Activated CD8-positive, alpha-beta memory T cell treated with anti-CD3 and anti-CD28 coated beads, Interleukin-2, amount 10 ng/mL, durations not matched to agents 7 days and 5 days (primary cell): ENCODE measurements at places on chromosomes 6 and 20.

DNA sequence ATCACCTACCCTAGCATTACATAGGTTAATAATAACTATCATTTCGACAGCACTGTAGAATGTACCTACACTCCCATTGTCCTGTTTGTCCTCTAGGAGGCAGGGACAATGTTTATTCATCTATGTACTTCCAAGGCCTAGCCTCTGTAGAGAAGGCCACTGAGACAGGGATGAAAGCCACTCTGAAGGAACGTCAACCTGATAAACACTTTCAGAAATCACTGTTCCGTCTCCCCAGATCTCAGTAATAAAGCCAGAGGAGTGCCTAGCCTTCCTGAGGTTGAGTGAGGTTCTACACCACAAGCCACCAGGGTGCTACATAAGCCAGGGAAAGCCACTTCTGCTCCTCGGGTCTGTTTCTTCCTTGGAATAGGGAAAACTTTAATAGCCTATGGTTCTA lies 44.8 kb downstream of the POPDC3 start:
- no peak for DNase-seq

DNA sequence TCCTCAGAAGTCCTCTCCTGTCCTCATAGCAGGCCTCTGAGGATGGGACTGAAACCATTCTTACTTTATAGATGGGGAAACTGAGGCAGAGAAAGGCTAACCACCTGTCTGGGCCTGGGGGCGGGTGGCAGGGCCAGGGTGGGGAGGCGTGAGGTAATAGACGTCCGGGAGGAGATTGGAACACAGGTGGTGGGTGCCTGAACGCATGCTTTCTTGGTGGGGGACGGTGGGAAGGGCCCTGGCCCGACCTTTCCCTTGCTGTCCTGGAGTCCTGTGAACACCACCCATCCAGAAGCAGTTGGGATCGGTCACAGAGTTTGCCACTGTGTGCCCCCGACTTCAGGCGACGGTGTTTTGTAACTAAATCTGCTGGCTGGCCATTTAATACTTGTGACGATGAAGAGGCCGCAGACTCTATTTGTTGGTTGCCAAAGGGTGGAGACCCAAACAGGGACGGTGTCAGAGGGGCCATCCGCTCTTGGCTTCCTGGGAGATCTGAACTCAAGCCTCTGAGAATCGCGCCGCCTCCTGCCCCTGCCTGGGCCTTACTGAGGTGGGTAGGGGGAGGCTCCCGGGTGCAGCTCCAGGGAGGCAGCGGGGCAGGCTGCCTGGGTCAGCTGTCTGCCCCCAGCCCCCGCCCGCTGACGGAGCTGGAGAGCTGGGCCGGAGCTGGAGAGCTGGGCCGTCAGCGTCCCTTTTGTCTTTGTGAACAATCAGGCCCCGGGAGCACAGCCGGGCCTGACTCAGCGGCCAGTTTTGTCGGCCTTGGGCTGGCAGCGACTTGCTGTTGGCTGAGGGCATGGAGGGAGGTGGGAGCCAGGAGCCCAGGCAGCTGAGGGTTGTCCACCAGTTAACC lies 4.1 kb downstream of the RBM38 start:
- no peak for DNase-seq

DNA sequence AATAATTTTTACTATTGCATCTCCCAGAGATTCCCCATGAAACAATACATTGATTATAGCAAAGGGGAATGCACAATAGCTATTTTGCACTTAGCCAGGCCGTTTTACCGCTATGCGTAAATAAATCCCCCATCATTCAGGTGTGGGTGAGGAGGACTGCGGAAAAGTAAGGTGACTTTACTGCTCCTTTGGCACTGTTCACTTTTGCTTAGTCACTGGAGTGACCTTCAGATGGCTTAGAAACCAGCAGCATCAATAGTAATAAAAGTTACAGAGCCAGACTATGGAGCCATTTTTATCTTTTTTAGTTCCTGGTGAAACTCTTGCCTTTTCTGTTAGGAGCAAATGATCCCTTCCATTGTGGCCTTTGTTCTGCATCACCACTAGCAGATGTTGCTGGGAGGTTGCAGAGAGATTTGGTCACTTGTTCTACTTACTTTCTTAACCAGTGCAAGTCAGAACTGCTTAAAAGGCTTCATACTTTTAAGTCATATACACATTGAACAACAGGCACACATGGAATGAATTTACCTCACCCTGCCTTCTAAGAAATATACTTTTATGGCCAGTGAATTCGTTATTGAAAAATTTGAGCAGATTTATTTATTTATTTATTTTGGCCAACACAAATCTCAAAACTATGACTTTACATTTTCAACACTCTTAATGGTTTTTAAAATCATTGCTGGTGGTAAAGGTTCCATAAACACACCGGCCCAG lies 12.1 kb upstream of the BTBD3 start:
- no peak for DNase-seq

DNA sequence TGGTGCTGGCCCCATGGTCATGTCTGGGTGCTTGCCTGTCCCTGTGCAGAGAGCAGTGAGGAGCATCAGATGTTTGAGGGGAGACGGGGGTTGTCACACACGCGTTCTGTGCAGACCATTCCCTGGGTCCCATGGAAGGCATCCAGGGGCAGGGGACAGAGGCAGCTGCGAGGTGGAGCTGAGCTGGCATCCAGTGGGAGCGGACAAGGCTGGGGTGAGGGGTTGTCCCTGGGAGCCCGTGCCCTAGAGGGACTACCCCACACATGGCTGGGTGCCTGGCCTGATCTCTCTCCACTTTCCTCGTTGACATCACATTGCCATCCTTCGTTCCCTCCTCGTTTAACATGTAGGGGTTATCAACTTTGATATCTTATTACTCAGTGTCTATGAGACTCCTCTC lies 331.3 kb downstream of the CDH4 start:
- no peak for DNase-seq

DNA sequence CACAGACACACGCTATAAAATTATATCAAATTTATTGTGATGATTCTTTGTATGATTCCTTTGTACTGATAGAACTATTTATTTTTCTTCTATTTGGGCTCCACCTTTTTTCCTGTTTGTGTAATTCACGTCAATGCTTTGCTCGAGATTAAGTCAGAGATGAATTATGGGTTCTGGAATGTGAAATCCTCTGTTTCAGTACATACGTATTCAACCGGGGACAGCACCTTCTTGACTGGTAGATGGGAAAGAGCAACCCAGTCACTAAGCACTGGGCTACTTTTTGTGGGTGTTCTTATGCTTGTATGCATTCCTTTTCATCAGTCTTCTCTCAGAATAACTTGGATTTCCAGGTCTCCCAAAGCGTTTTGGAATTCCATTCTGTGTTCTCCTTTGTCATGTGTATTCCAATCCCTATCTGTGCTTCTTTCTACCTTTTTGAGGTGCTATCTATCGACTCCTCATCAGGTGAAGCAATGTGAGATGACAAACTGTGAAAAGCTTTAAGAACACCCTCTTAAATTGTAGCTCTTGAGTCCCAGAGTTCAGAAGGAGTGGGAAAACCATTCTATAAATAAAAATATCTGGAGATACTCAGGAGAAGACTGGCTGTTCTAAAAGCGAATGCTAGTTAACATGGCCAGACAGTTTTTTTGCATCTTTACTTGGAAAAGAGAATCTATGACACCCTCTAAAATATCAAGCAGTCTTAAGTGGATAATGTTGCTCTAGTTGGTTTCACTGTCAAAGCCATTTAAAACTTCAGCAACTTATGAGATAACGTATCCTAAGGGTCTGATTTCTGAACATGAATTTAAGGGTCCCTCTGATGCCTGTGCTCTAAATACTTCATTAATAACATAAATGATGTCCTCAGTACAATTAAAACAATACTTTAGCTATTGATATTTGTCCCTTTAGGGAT lies 197.7 kb upstream of the PREP start:
- no peak for DNase-seq

GRCh38 chr6:24016857-24017256 lies 109.2 kb upstream of the NRSN1 start:
- DNase-seq, result no peak

- DNase-seq, result no peak
Observed at GRCh38 chr6:115137910-115138309, 795.1 kb upstream of the HS3ST5 start.

DNA sequence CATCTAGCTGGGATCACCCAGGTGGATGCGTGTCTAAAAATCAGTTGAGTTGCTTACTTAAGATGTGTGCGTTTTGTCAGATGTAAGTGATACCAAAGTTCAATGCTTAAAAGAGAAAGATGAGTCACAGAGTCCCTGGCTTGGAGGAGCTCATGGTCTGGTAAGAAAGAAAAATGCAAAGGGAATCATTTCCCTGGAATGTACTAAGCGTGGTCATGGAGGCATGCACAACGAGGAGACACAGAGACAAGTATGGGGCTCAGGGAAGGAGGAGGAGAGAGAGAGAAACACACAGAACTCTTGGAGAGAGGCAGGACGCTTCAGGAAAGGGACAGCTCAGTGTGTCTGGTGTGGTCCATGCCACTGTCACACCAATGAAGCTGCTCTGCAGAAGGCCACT lies 186.9 kb upstream of the GMDS start:
- DNase-seq, result no peak

DNA sequence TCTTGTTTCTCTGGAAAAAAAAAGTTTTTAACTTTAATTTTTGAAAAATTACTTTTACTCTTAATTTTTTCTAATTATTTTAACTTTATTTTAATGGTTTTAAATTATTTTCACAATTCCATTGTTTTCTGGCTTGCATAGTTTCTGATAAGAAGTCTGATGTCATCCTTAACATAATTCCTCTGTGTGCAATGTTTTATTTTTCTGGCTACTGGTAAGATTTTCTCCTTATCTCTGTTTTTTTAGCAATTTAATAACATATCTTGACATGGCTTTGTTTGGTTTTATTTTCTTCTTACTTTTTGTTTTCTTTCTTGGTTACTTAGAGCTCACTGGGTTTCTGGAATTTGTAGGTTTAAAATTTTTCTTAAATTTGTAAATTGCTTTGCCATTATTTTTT lies 114.8 kb downstream of the TBXT start:
- DNase-seq, result no peak

DNA sequence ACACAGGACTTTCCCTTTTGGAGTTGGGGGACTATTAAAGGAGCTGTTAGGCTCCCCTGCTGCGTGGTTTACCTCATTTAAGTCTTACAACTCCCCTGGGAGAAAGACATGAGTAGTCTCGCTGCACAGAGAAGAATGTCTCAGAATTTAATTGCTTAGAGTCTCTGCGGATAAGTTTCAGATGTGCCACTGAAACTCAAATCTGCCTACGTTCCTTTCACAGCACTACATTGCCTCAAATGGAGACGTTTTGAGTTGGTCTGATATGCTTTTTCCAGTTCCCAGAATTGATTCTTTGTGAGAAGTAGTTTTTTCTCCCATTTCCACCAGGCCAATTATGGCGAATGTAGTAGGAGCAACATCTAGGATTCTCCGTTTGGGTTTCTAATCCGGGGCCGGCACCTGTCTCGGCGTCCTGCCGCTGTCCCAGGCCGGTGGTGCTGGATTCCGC lies 532 bp upstream of the SLC35F1 start:
- DNase-seq, result no peak

GRCh38 chr6:1593286-1593957 lies 16.3 kb upstream of the FOXC1 start:
- no peak for DNase-seq

GRCh38 chr6:109762166-109762565 lies 71.1 kb downstream of the FIG4 start:
- DNase-seq, result no peak

- no peak for DNase-seq
Observed at GRCh38 chr6:13866301-13866700, 51.9 kb upstream of the MCUR1 start.

GRCh38 chr6:56624046-56624727 lies 18.5 kb downstream of the DST start:
- no peak for DNase-seq

DNA sequence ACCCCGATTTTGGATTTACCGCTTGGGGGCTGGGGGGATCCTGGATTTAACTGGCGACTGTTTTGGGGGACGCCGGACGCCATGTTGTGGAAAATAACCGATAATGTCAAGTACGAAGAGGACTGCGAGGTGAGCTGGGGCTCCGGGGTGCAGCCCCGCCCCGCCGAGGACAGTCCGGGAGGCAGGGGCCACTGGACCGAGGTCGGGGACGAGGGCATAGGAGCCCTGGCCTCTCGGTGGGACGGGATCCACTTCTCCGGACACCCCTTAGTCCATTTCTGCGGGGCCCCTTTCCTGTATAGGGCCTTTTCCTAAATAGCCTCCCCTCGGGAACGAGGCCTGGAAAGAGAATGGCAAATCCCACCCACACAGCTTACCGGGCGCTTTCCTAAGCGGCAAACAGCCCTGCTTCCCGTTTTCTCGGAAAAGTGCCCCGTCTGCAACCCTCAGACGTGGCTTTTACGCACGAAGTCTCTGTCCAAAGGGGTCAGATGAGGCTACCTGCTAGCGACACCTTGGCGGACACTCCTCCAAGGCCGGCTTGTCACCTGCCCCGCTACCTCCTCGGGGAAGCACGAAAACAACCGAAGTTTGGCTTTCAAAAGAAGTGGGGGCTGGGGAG lies 469 bp downstream of the TFAP2C start:
- DNase-seq, result no peak

- no peak for DNase-seq
Observed at GRCh38 chr6:1039191-1039590, 272.7 kb upstream of the FOXQ1 start.

DNA sequence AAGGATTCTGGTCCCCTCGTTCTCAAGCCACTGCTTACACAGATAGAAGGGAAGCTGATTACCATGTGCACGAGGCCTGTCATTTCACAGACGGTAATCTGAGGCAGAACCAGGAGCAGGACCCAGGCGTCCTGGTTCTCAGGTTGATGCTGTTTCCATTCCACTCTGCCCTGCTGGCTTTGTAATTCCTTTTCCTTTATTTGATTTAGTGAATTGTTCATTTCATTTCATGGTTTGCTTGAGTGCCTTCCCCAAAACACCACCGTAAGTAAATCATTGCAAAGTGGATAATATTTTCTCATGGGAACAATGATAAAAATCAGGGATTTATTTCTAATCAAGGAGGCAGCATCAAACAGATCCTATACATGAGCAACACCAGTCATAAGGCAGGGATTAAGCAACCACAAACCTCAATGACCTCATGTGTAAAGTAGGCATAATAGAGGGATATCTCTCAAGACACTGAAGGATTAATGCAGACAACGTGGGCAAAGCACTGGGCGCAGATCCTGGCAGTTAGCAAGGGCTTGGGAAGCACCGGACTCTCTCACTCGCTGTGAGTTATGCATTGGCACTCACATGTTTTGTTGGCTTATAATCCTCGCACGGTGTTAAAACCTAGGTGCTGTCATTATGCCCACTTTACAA lies 229.5 kb upstream of the FOXQ1 start:
- DNase-seq, result no peak

GRCh38 chr20:34558320-34559218 lies at the start of gene MAP1LC3A:
Gene MAP1LC3A, plus strand, starts transcription at chr20:34558718. Its CDS starts 151 bp downstream, at chr20:34558869.
- DNase-seq, result peak; percentile 96

- no peak for DNase-seq
Observed at GRCh38 chr20:37994512-37994911, 38.7 kb downstream of the TTI1 start.

DNA sequence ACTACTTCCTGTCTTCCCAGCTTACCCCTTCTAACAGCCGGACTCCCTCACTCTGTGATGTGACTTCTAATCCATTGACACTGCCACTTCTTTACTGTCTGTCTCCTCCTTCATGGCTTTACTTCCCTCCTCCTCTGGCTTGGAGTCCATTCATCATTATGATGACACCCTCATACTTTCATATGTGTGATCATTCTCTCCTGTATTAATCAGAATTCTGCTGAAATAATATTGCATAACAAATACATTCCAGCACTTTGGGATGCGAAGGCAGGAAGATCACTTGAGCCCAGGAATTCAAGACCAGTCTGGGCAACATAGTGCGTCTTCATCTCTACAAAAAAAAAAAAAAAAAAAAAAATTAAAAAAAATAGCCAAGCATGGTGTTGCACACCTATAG lies 147.9 kb upstream of the BTBD3 start:
- DNase-seq, result no peak
